Activated CD4-positive, alpha-beta T cell treated with anti-CD3 and anti-CD28 coated beads, Interleukin-2, amount 50 U/mL, for 16 hours (primary cell): ENCODE measurements at places on chromosomes 12 and 14.

DNA sequence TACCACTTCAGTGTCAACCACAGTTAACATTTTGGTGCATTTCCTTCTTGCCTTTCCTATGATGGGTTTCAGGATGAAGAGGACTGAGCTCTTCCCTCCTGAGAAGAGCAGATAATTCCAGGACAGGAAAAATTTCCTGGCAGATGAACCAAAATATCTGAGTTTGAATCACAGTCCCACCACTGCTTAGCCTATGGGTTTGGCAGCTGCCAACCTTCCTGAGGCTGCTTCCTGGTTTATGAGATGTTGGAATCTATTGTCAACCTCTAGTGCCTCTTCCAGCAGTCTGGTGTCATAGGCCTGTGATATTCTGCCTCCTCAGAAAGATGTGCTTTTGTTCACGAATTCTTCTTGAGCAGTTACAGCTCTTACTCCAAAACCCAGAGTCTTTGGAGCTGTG lies 197.4 kb upstream of the FRMD6 start:
- no peak for DNase-seq

GRCh38 chr12:91182636-91183455 lies at the start of gene DCN:
Gene DCN, minus strand, starts transcription at chr12:91182817. Its CDS starts 4,265 bp downstream, at chr12:91178552.
- DNase-seq: no peak

DNA sequence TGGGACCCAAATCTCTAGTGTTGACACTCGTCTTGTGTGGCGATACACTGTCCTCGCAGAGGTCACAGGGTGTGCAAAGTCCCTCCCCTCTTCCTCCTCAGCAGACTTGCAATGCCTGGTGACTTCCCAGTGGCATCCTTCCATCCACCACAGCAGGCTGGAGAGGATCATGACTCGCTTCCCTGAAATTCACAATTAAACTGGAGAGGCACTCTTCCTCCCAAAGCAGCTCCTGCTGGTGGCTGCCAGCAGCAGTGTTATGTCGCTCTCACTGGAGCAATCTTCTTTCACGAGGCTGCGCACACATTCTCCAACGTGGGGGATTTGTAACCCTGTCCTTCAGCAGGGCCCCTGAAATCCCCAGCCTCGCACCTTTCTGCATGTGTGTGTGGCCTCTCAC lies 145.2 kb upstream of the TMCC3 start:
- no peak for DNase-seq

DNA sequence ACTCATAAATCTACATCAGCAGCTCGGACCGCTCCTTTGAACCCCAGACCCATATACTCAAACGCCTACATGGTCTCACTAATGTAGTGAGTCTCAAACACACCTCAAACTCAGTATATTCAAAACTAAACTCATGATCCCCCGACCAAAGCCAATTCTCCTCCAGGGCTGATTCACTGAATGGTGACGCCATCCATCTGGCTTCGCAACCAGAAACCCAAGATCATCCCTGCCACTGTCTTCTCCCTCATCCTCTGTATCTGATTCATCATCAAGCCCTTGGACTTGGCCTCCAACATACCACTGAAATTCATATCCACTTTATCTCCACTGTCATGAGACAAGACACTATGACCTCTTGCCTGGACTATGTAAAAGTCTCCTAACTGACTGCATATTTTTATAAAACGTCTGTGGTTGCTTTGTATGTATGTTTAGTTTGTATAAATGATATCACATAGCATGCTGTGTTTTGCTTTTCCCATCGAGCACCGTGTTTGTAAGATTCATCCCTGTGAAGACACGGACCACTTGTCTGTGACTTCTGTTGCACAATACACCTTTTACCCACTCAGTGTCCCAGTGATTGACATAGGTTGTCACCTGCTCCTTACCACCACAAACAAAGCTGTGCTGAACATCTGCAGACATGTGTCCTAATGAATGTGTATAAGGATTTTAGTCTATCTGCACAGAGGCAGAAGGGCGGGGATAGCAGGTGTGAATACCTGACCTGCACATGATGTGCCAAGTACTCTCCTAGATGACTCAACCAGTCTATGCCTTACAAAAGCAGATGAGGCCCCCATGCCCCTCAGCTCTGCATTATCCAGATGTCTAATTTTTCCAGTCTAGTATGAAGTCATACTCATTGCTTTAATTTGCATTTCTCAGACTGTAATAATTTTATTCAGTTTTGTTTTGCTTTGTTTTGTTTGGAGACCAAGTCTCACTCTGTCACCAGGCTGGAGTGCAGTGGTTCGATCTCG lies 76.9 kb downstream of the VWF start:
- no peak for DNase-seq

DNA sequence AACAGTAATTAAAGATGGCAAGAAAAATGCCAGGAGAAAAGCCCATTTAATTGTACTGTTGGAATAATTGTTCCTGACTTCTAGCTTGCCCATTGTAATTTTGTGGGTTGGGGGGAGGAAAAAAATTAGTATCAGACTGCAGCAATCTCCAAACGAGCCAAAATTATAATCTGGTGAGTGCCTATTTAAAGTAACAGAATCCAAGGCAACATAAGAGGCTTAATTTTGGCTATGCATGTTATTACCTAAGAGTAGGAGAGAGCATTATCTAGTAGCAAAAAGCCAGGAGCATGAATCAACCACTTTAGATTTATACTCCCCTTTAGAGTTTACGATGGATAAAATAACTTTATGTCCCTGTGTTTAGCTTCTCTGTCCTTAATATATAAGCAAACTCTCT lies 14.6 kb upstream of the DENND5B start:
- DNase-seq: no peak

GRCh38 chr12:108495823-108496579 lies 19.1 kb upstream of the FICD start:
- no peak for DNase-seq

DNA sequence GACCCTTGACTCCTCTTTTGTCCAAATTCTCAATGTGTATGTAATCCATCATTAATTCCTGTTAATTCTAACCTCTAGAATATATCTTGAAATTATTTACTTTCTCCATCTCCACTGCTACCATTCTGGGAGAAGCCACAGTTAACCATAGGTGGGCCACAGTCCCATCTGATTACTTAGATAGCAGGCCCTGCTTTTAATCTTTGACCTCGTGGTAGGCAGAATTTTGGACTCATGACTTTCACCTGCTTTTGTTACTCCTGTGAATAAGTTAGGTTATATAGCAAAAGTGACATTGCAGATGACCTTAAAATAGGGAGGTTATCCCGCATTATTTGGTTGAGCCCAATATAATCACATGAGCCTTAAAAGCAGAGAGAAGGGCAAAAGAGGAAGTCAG lies 264.2 kb downstream of the GPHN start:
- no peak for DNase-seq

DNA sequence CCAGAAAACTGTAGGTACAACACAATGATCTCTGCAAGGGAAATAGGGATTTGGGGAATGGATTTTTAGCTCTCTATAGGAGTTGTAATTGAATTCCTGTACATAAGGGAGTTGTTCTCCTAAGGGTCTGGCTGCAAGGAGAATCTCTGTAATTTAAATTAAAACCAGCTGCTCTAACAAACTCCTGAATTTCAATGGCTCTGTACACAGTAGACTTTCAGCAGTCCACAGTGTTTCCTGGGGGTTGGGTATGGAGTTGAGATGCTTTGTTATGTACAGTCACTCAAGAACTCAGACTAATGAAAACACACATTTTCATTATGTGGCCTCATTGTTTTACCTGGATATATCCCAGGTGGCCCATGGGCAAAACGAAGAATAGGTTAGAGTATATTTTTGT lies 93.2 kb downstream of the NAV3 start:
- no peak for DNase-seq

DNA sequence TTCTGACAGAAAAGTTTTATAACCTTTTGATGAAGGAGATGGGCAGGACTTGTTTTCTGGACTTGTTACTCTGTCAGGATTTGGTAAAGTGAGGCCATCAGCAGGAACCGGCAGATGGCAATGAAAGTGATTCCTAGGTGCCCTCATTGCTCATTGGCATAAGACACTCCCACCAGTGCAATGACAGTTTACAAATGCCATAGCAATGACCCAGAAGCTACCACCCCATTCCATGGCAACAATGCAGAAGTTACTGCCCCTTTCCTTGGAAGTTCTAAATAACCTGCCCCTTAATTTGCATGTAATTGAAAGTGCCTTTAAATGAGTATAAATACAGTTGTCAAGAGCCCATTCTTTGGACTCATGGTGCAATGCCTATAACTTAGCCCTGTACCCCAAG lies 222.6 kb downstream of the CEP128 start:
- no peak for DNase-seq

GRCh38 chr12:105355752-105356151 lies 25.3 kb downstream of the C12orf75 start:
- DNase-seq: no peak

GRCh38 chr12:7123806-7124522 lies 4.7 kb downstream of the RBP5 start:
- no peak for DNase-seq

- no peak for DNase-seq
Measured at GRCh38 chr12:27289414-27289813, 43.2 kb upstream of the BMAL2 start.

DNA sequence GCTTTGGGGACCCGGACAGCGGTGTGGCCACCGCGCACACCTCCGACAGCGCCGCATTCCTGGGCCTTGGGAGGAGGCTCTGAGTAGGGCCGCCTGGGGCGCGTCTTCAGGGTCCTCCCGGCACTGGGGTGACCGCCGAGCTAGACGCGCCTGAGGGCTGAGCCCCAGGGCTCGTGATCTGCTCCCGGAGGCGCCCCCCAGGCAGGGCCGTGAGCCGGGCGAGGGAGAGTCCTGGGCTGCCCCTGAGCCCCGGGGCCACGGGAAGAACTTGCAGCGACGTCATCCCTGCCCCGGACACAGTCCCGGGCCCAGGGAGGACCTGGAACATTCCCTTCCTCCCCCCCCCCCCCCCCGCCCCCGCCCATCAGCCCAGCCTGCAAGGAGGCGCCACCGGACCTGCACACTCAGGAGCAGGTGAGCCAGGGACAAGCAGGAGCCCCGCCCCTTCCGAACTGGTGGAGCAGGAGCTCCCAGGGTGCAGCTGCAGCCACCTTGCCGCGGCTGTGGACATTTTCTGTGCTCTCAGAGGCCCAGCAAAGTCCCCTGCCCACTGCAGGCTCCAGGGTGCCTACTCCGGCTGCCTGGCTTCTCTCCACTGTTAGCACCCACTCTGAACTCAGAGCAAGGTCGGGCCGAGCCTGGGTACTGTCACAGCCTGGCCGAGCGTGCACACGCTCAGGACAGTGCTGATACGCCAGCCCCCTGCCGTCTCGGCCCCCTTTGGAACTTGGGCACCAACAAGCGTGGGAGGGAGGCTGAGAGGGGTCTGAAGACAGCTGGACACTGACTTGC lies 50.7 kb downstream of the A2M start:
- no peak for DNase-seq

- peak; percentile 50 for DNase-seq
Measured at GRCh38 chr12:92989715-92990484, 60.8 kb upstream of the EEA1 start.

- no peak for DNase-seq
Measured at GRCh38 chr12:52637299-52637698, 14.7 kb downstream of the KRT2 start.

- DNase-seq: peak; percentile 44
Measured at GRCh38 chr14:53055003-53055402, 98.1 kb downstream of the DDHD1 start.

DNA sequence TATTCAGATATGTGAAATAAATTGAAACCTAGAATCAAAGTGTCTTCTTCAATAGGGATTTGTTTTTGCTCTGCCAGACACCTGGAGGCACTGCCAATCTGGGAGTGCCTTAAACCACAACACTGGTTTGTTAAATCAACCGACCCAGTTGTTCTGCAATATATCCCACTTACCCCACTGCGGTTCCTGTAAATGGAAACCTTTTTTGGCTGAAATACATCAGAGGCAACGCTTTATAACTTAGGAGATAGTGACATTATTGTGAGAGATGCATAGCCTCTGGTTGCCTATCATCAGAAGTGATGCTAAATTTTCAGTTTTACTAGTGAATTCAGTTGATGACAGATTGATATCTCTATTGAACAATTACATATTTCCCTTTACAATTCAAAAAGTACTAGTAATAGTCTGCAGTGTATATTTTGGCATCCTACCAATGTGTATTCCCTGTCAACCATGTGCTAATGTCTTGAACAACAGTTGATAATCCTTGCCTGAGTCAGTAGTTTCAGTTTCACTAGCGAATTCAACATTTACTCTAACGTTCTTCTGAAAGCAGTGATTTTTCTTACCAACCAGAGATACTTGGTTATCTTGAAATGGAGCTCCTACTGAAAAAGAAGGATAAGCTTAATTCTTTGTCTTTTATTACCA lies 30.5 kb downstream of the PPP2R5C start:
- DNase-seq: peak; percentile 69

DNA sequence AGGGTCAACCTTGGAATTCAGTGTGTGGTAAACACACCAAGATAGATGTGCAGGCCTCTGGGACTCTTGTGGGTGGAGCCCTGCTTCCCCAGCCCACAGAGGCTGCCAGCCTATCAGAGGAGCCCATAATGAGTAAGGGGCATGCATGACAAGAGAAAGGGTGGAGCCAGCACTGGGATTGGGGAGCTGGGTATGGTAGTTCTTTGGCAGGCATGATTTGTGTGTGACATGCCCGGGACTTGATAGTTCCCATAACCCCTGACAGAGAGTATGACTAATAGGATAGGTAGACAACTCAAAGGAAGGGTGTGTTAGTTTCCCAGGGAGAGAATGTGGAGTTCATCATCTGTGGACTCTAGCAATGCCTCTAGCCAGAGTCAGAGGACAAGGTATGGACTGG lies 143.0 kb downstream of the EMP1 start:
- DNase-seq: no peak

GRCh38 chr12:25529738-25530137 lies 23.3 kb downstream of the LMNTD1 start:
- no peak for DNase-seq

- DNase-seq: no peak
Measured at GRCh38 chr12:109718390-109718789, 4.8 kb downstream of the FAM222A start.

DNA sequence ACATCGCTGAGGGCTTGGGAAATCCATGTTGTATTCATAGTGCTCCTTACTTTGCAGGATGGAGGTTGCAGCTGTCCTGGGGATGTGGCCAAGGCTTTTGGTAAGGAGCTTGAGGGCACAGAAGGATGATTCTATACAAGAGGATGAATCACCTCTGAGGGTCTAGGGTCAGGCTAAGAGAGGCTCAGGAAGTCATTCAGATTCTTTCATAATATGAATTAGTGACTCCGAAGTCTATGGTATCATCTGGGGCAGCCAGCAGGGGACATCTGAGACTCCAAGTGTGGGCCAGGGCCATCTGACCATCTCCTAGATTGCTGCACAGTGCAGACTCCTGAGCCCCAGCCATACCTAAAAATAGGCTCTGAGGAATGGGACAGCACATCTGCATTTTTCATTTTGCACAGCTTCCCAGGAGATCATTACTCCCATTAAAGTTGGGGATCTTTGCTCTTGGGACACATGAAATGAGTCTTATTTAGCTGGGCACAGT lies 4.8 kb downstream of the GMPR2 start:
- DNase-seq: no peak
